Mucosa of descending colon (tissue), 3 donors: ENCODE measurements at places on chromosomes 4 and X.
A peak's percentile ranks its signal among the peaks of the same experiment; 100 is the strongest.

- peak; percentile 69 for DNase-seq
Observed at GRCh38 chr4:51843309-51844152, 578 bp downstream of the DCUN1D4 start.

- peak; percentile 68 for DNase-seq
Observed at GRCh38 chr4:105990933-105991332, 95.7 kb downstream of the NPNT start.

DNA sequence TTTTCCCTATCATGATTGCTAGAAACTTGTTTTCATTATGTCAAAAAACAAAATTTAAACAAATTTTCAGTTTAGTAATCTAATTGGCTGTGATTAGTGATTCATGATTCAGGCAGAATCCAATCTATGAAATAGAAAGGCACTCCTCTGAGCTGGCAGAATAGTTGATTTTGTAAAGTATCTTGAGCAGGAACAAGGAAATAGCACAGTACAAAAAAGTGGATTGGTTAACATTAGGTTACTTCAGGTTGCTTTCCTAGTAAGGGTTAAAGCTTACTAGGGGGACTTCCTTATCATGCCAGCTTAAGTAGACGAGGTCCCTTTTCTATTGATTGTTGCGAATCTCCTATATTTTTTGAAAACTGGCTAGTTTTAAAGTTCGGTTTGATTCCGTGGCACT is 43.4 kb upstream of the PRDM5 start:
- DNase-seq, result no peak

DNA sequence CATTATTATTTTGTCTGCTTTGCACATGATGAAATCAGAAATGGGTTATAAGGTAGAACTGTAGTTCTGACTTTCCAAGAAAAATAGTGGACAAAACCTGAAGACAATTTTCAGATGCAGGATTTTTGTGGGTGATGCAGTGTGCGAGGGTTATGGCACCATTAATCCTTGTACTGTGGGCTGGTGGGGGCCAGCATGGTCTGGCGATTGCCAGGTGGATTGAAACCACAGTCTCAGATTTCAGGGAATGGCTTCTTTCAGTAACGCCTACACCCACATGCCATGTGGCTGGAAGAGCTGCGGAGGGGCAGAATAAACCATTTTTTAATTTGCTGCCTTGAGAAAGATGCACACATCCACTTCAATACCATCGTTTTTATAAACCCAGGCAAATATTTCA is 150.5 kb downstream of the ARSF start:
- no peak for DNase-seq

DNA sequence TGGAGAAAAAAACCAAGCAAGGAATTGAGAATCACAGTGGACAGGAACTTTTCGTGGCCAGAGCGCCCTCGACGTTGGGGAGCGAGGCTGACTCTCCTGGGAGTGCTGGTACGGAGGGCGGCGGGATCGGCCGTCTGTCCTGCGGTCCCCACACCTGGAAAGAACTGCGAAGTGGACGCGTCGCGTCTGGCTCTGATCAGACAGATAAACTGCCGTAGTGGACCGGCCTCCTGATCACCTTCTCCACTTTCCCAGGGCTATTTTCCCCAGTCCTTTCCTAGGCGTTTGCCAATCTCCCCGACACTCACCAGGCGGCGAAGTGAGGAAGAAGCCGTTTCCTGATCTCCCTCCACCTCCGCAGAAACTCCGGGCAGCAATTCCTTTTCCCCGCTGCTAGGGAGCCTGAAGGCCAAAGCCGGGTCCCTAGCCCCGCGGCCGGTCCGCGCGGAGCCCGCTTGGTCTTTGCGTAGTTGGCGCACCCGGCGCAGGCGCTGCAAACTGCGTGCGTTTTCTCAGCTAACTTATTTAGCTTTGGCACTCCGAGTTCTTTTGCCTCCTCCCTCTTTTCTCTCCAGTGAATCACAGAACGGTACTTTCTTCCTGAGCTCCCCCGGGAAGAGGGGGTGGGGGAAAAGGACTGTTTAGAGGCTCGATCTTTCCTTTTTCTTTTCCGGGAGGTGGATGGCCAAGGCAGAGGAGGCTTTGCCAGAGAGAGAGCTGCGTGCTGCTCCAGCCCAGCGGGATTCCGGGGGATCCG is at the start of gene ARSJ:
Gene ARSJ (minus strand): TSS at position 500 of the 757 bp plus-strand sequence. CDS start 813 bp downstream, outside the sequence.
- DNase-seq, result peak; percentile 72

GRCh38 chr4:89009761-89010369 is 47.1 kb downstream of the FAM13A start:
- peak; percentile 15 for DNase-seq

DNA sequence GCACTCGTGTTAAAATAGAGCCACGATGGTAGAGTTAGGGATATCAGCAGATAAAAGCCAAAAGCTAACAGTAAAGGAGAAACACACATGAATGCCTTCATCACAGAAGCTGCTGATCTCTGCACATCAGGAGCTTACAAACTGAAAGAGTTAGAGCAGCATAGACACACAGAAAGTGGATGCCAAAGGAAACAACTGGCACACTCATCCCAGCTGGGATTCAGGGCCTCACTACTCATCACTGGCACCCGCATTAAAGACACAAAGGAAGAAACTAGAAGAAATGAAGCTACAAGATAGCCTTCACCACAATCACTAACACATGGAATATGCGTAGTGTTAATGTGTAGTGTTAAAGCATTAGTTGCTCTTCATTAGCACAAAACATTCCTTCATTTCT is 156.4 kb upstream of the TBL1X start:
- no peak for DNase-seq

DNA sequence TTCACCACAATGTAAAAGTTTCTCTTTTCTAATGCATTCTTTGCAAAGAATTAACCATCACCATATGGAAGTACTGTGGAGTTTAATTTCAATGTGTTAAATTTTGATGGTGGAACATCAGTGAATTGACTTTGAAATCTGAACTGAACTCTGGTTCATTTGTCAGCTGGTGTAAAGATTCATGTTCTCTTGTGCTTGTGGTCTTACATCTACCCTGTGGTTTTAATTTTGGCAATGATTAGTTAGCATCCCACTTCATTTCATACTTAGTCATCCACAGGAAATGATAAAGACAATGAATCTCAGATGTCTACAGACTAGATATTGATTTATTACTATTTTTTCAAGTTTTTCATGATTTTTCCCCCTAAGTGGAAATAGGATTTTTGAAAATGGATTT is 77.8 kb downstream of the GRID2 start:
- DNase-seq, result no peak

GRCh38 chrX:153662266-153662665 is 11.3 kb downstream of the PNCK start:
- peak; percentile 77 for DNase-seq

DNA sequence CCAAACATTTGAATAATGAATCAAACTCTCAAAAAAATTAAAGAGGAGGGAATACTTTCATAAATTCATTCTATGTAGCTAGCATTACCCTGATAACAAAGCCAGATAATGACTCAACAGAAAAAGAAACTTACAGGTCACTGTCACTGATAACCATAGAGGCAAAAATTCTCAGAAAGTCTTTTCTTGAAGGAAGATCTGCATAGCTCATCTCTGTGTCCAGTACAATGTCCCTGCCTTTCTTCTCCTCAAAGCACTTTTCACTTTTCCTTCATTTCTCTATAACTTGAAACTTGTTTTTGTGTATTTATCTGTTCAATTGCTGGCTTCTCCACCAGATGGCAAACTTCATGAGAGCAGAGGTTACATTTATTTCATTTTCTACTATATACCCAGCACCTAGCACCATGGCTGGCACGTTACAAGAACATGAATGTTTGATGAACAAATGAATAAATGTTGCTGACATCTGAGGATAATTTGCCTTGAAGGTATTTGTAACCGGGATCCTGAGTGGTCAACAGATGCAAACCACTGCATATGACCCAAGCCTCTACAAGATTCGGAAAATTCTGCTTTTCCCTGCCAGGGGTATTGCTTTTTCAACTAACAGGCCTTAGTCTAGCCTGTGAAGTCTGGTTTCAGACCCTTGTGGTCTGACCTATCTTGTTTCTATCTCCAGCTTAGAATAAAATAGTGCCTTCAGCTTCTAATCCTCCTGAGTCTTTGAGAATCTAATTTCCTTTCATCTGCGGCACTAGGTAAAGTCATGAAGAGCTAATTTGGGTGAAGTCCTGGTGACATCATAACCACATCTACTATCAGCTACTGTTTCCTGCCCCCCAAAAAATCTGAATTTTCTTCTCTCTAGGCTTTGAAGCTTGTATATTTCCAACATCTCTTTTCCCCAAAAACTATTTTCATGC is 52.5 kb upstream of the ANTXR2 start:
- peak; percentile 52 for DNase-seq

DNA sequence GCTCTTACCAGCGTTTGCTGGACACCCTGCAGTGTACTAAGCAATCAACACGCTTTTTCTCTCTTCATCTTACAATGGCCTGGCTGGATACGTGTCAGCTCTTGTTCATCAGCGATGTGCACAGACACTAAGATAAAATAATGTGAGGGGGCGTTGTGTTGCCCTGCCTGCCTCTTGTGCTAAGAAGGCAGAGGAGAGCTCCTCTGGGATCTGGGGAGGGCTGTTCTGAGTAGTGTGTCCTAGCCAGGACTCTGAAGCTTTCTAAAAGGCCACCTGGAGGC is 49.7 kb downstream of the NELFA start:
- no peak for DNase-seq

GRCh38 chrX:84168095-84168494 is 19.9 kb downstream of the RPS6KA6 start:
- DNase-seq, result no peak

GRCh38 chrX:153763989-153764755 is at the start of gene PLXNB3:
TSS of gene PLXNB3 (plus strand) at chrX:153764249. CDS start at chrX:153765536, 1,287 bp downstream.
- DNase-seq, result peak; percentile 85

- no peak for DNase-seq
Observed at GRCh38 chrX:19882066-19882775, 5.2 kb downstream of the SH3KBP1 start.

- no peak for DNase-seq
Observed at GRCh38 chr4:177696438-177696966, 254.3 kb upstream of the AGA start.

- peak; percentile 70 for DNase-seq
Observed at GRCh38 chrX:151974336-151975227, at the start of gene GABRE. TSS of gene GABRE (minus strand) at chrX:151974676. CDS start at chrX:151974625, 51 bp downstream.

GRCh38 chr4:4659871-4660651 is 118.2 kb upstream of the STX18 start:
- no peak for DNase-seq

- no peak for DNase-seq
Observed at GRCh38 chr4:39166177-39166576, 16.2 kb upstream of the WDR19 start.

- peak; percentile 95 for DNase-seq
Observed at GRCh38 chr4:6782147-6782845, at the start of gene KIAA0232. TSS of gene KIAA0232 (plus strand) at chr4:6782727. CDS start at chr4:6824454, 41,727 bp downstream.

GRCh38 chrX:125681058-125681457 is 361.4 kb downstream of the TEX13C start:
- DNase-seq, result no peak

- DNase-seq, result no peak
Observed at GRCh38 chr4:67512501-67512900, 32.8 kb downstream of the CENPC start.

DNA sequence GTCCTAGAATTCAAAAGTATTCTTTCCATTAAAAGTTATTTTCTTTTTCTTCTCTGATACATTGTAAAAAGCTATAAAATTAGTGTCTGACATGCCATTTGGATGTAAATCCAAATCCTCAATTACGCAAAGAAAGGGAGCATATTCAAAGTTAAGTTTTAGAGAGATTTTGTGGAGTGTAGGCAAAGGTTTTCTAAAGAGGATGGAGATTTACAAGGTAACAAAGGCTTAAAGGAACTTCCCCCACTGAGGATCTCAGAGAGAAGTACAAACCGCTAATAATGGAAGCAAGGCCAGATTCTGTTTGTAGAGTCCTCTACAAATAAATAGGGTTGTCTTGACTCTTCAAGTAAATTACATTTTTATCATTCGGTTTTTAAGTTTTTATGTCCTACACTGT is 91.0 kb upstream of the MAPK10 start:
- DNase-seq, result no peak

GRCh38 chr4:161133586-161134276 is 1030.1 kb downstream of the FSTL5 start:
- no peak for DNase-seq

DNA sequence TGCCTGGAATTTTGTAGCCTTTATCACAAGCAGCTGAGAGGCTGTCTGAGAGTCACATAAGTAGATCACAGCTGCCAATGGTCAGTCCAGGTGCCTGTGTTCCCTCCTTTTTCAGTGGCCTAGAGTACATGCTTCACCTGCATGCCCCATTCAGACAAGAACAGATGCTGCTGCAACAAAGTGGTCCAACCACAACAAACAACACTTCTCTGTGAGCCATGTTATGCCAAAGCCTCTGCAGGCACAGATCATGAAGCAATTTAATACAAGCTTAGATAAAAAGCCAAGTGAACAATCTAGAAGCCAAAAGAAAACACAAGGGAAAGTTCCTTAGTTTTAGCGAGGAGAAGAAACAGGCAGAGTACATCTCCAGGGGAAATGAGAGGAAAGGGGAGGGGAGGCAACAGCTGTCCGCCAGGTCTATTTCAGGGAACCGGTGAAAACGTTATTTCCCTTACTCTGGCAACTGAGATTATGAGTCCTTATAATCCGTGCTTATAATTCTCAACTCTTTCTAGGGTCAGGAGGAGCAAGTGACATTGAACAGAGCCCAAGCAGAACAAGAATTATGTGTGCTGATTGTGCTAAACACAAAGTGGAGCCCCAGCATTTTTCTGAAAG is 92.6 kb downstream of the TSPAN5 start:
- DNase-seq, result no peak

DNA sequence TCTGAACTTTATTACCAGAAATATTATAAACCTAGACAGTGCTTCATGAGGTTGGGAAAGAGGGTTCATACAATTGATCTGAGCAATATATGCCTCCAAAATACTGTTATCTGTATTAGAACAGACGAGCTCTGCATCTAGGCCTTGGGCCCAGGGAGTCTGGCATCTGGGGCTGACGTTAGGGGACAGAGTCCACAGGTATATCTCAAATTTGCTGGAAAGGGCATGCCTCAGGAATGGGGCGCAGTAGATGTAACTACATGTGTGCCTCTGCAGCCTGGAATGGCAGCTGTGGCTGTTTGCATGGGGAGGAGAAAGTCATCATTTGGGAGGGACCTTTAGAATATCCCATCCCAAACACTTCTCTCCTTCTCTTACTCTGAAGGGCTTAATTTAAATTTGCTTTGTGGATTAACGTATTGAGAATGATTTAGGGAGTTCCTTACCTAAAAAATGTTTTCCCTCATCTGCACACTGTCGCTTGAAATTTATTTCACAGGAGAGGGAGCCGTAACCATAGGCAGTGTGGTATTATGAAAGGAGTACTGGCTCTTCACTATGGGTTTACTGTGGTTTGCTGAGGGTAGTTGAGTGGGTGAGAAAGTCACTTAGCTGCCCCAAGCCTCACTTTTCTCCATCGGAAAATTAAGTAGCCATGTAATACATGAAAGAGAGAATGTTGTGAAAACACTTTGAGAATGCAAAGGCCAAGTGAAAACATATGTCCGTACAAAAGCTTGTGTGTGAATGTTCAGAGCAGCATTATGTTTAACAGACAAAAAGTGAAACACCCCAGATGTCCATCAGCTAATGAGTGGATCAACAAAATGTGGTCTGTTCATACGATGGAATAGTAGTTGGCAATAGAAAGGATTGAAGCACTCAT is 5.9 kb downstream of the ADD1 start:
- DNase-seq, result no peak
